ENCODE measurements at places on chromosomes 13 and 19.

- no peak for DNase-seq
Observed at GRCh38 chr19:5459360-5459759, 4.1 kb downstream of the ZNRF4 start.

GRCh38 chr19:391207-391557 is 17.8 kb downstream of the C2CD4C start:
- DNase-seq, result no peak

DNA sequence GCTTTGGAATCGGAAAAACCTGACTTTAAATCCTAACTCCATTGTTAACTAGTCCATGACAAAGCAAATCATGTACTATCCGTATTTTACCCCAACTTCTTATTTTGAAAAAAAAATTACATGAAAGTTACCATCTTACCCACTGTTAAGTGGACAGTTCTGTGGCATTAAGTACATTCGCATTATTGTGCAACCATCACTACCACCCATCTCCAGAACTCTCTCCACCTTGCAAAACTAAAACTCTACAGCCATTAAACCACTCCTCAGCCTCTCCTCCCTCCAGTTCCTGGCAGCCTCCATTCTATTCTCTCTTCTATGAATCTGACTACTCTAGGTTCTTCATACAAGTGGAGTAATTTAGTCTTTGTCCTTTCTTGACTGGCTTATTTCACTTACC is 176.5 kb downstream of the USP12 start:
- DNase-seq, result no peak

- no peak for DNase-seq
Observed at GRCh38 chr13:108741930-108742329, 112.5 kb downstream of the MYO16 start.

DNA sequence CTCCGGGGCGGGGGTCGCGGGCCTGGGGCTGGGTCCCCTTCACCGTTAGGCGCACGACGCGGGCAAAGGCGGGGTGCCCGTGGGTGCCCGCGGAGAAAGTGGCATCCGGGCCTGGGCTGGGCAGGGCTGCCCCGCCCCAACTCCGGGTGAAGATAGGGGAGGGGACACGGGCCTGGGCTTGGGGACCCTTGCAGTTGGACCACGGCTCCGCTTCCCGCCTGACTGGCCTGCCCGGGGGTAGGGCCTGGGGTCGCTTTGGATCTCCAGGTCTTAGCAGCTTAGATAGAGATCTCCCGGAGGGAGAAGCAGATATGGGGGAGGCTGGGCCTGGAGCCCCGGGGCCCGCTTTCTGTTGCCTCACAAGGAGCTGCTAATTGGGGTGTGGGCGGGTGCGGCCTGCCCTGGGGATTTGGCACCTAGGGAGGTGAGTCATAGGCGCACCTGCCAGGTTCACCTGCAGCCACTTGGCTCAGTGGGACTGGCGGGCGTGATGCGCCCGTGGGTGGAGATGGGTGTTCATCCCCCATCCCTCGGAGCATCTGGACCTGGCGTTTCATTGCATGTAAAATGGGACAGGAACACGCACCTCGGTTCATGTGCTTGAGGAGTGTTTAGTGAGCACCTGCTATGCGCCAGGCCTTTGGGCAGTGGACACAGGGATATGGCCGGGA is 585 bp downstream of the MAP1S start:
- DNase-seq, result peak; percentile 10

DNA sequence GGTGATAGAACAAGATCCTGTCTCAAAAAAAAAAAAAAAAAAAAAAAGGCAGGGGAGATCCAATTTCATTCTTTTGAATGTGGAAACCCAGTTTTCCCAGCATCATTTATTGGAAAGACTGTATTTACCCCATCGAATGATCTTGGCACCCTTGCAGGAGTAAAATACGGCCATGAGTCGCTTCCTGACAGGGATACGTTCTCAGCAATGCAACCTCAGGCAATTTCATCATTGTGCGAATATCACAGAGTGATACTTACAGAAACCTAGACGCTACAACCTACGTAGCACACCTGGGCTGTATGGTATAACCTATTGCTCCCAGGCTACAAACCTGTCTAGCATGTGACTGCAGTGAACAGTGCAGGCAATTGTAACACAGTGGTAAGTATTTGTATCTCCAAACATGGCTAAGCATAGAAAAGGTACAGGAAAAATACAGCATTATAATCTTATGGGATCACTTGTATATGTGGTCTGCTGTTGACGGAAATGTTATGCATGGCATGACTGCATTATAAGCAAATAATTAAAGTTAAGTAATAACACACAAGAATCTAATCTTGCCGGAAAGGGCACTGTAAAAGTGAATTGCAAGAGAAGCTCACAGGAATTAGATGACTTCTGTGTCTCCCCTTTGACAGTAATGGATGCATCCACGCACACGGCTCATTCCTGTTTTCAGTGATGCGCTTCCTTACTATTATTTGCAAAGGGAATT is 24.1 kb downstream of the RFX2 start:
- DNase-seq, result no peak

- DNase-seq, result no peak
Observed at GRCh38 chr13:49220856-49221589, 885 bp downstream of the MLNR start.

- DNase-seq, result no peak
Observed at GRCh38 chr19:17526922-17527321, 15.5 kb downstream of the PGLS start.

DNA sequence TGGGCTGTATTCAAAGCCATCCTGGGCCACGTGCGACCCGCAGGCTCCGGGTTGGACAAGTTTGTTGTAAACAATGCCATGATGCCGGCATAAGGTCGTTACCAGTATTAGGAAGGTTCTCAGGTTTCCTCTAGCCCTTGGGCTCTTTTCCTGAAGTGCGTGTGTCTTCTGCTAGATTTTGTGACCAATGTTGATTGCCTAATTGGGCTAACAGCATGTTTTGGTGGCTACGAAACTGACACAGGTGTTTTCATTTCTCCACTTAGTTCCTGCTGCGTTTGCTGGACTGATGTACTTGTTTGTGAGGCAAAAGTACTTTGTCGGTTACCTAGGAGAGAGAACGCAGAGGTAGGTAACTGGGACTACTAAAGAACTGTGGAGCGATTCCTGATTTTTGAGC is 20.3 kb downstream of the ALOX5AP start:
- DNase-seq, result no peak

- DNase-seq, result no peak
Observed at GRCh38 chr19:30464162-30464561, 92.0 kb downstream of the ZNF536 start.

GRCh38 chr13:112998521-112999280 is 29.7 kb downstream of the MCF2L start:
- DNase-seq, result no peak

GRCh38 chr13:112203614-112204013 is 136.7 kb downstream of the SOX1 start:
- DNase-seq, result no peak

DNA sequence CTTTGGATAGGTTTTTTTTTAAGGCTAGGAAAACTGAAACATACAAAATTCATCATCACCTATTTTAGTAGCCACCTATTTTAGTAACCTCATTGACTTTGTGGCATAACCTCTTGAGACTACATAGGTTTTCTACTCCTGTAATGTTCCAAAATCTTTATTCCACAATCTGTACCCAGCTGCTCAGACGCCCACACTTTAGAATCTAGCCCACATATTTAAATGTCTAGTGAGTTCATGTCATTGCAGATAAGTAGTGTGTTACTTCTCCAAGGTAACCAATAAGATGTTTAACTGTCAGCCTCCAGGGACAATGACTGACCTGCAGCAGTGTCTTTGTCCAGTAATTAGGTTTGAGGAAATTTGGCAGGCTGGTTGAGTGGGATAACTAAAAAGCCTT is 330.2 kb downstream of the MZT1 start:
- no peak for DNase-seq

DNA sequence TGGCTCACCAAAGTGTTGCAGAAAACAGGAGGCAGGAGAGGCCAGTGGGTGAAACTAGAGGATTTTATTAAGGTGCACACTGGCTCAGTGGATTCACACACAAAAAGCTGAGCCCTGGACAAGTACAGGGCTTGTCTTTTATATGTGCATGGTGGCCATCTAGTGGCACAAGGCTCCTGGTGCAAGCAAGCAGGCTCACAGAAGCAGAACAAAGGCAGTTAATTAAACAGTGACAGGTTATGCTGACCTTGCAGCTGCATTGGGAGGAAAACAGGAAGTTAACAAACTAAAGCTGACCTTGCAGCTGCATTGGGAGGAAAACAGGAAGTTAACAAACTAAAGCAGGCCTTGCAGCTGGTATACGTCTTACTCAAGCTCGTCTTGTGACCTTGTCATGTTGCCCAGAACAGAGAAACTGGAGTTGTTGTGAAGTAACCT is 65.3 kb upstream of the ZNF681 start:
- no peak for DNase-seq

DNA sequence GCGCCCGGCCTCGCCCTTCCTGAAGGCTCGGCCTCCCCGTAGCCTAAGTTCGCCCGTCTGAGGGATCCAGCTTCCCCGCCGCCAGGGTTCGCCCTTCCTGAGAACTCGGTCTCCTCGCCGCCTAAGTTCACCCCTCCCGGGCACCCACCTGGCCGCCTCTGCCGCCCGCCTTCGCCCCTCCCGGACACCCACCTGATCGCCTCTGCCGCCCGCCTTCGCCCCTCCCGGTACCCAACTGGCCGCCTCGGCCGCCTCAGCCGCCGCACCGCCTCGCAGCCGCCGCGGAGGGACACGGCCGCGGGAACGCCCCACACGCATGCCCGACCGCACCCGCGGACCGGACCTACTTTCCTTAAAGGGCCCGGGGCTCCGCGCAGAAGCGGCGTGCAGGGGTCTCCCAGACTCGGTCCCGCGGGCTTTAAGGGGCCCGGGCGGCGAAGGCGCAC is at the start of gene MOB3A:
MOB3A (minus strand) TSS at position 293 of the 446 bp plus-strand sequence. CDS start 17,766 bp downstream, outside the sequence.
- DNase-seq, result no peak

GRCh38 chr13:21730186-21730880 is 59.5 kb downstream of the FGF9 start:
- no peak for DNase-seq
